ENCODE measurements at places on chromosomes 12 and 14.

- no peak for DNase-seq
Observed at GRCh38 chr14:75757644-75758402, 96.8 kb downstream of the TTLL5 start.

- DNase-seq: no peak
Observed at GRCh38 chr14:33254861-33255395, 316.2 kb downstream of the NPAS3 start.

DNA sequence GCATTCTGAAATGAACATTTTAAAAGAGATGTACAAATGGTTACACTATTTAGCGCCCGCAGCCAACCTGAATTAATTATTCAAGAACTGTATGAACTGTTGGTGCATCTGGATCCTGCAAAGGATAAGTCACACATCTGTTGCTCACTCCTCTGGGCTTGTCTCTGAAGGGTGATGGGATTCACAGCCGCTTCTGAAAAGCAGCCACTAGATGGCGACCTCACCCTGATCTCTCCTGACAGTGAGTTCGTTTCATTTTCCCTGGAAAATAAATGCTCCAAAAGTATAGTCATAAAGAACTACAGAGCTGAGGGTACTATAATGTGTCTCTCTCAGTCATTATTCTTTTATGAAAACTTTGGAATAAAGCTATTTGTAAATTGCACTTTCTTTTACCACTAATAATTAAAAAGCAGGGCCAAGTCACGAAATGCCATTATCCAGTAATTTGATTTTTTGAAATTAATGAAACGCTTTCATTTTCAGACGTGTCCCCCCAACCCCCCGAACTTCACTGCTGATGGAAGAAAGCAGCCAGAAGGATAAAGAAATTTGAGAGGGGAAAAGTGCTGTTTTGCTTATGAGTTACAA, 789.6 kb downstream of the NRXN3 start:
- peak; percentile 49 for DNase-seq

DNA sequence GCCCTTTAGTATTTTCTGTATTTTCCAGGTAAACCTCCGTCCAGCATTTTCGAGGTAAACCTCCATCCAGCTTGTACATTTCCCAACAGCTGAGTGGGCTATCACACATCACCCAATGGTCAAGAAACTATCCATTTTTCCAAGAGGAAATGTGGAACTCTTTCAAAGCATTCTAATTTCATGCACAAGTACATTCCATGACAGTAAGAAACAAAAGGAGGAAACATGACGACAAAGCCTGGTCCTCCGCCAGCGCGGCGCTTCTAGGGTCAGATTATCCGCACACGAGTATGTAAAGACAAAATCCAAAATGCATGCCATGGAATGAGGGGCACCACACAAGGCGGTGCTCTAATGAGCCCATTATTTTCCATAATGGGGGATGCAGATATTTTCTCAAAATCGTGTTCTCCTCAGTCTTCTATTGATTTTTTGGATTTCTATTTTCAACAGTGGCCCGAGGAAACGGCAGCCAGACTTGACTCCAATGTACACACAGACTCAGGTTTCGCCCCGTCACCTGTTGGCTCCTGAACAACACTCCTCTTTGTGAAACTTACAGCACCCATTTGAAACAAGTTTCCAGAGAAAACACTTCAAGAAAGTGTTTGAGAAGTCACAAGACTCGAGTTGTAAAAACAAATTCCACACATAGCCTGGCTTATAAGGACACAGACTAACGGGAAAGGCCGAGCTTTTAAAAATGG, 107.4 kb downstream of the PRICKLE1 start:
- DNase-seq: no peak

DNA sequence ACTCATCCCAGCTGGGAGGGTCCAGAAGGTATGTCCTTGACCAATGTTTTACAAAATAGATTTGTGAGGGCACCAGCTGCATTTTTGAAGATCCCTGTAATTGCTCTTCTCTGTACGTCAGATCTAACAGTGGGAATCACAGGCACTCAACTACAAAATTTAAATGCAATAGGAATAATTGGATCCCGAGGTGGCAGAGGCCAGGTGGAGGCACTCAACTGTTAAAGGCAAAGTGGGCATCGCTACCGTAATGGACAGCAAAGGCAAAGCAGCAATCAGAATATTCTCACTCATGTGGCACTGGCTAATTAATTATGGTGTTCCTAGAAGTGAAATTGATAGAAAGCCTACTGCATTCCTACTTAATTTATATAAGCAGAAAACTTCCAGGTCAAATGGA, 27.9 kb upstream of the PSMC1 start:
- DNase-seq: no peak

DNA sequence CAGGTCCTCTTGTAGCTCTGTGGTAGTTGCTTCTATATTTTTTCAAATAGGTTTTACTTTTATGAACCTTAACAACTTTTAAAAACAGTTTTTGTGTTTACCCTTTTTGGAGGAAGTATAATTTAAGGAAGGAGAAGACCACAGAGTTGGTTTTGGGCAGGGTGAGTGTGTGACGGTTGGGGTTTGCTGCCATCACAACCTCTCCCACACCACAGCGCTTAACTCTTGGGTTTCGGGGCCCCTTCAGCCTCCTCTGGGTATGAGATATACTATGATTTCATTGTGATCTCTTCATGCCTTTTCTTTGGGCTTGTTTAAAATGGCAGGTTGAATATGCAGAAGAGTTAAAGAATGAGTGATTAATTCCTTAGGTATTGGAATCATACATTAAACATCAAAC, 228.7 kb upstream of the CRY1 start:
- DNase-seq: no peak

GRCh38 chr14:61744238-61744637, 18.0 kb upstream of the SNAPC1 start:
- DNase-seq: no peak

- DNase-seq: no peak
Observed at GRCh38 chr12:128810182-128811127, 13.3 kb downstream of the SLC15A4 start.

DNA sequence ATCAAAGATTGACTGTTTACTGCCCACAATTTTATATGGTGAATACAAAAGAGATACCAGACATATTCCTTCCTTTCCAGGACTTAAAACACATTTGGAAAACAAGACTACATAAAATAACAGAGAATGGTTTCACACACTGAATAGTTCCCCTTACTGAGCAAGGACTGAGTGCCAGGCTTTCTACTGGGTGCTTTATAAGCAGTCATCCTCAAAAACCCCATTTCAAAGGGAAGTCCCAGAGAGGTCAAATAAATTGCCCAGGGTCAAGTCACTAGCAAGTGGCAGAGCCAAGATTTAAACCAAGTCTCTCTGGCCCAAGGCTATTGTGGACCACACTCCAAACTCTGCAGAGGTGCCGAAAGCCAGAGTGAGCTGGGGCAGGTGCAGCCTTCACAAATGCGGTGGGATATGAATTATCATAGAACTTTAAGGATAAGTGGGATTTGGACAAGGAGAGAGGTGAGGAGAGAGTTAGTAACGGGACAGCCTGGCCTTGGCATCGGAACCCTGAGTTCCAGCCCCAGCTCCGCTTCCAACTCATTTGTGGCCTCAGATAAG, 9.1 kb upstream of the RPAP3 start:
- DNase-seq: no peak

DNA sequence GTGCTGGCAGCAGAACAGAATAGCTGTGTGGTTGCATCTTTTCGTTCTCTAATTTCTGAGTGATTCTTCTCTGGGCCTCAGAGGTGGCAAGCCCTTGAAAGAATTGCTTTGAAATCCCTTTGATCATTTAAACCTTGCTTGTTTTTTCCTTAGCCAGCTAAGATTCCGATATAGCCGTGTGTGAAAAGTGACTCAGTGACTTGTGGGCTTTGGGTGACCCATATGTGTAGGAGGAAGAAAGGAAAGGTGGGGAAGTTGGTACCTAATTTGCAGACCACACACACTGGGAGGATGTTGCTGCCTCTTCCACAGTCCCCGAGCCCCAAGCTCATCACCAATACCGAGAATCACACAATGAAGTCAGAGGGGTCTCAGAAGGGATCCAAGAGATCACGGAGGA, 18.8 kb downstream of the SLC24A4 start:
- DNase-seq: no peak

DNA sequence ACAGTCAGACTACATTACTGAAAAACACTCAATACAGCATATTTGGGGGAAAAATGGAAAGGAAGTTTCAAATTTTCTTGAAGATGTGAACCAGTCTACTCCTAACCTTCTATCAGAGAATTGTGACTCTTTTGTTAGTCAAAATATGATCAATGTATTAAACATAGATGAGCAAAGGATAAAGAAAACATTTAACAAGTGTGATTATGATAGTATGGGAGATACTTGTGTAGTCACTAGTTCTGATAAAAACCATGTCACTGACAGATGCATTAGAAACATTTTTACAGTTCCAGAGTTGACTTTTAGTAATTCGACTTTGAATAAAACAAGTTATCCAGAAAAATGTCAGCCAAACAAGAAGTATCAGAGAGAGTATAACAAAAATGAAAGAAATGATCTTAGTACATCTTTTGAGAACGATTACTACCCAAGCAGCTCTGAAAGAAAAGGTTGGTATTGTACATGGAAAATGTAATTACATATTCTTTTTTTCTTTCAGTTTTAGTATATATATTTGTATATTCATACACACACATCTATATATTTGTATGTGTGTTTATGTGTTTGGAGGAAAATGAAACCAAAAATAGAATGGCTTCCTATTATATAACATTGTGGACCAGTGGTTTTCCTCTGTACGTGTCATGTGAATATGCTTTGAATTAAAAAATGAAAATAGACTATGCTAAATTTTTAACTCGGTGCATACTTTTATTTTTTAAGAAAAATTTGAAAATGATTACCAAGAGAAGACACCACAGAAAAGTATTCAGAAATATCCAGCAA, 63.3 kb upstream of the ABCD2 start:
- no peak for DNase-seq

- DNase-seq: no peak
Observed at GRCh38 chr14:96256407-96256806, 397 bp downstream of the BDKRB1 start.

DNA sequence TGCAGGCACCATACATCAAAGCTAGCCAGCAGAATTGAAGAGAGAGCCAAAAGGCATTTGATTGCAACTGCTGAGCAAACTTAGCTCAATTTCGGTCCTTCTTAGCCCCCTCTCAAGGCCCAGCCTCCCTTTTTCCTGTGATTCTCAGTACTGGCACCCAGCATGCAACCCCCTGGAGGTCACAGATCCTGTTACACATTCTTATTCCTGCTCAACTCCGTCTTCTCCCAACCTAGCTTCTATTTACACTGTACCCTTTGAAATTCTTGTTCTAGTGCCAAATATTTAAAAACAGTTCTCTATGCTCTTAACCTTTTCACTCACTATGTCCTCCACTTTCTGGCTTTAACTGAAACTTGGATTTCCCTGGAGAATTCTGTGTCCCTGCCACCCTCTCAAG, 131.3 kb upstream of the CPSF6 start:
- no peak for DNase-seq

- no peak for DNase-seq
Observed at GRCh38 chr14:61493239-61493638, 171.9 kb downstream of the PRKCH start.

- no peak for DNase-seq
Observed at GRCh38 chr14:98210045-98210672, 1061.8 kb downstream of the BCL11B start.
